ENCODE measurements at places on chromosomes 4 and X.

- DNase-seq = no peak
Measured at GRCh38 chr4:87188932-87189331, 31.5 kb downstream of the KLHL8 start.

DNA sequence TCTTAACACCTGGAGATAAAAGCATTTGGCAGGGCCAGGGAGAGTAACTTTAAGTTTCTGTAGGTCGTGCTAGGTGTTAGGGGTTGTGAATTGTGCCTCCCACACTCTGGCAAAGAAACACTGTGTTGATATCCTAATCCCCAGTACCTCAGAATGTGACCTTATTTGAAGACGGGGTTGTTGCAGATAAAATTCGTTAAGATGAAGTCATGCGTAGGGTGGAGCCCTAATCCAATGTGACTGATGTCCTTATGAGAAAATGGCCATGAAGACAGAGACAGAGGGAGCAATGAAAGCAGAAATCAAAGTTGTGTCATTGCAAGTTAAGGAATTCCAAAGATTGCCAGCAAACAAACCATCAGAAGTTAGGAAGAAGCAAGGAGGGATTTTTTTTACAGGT lies 40.5 kb upstream of the BBS12 start:
- DNase-seq = no peak

GRCh38 chrX:43756076-43756475 lies 100.0 kb downstream of the MAOA start:
- no peak for DNase-seq

- no peak for DNase-seq
Measured at GRCh38 chrX:22134681-22135080, 102.6 kb downstream of the PHEX start.

DNA sequence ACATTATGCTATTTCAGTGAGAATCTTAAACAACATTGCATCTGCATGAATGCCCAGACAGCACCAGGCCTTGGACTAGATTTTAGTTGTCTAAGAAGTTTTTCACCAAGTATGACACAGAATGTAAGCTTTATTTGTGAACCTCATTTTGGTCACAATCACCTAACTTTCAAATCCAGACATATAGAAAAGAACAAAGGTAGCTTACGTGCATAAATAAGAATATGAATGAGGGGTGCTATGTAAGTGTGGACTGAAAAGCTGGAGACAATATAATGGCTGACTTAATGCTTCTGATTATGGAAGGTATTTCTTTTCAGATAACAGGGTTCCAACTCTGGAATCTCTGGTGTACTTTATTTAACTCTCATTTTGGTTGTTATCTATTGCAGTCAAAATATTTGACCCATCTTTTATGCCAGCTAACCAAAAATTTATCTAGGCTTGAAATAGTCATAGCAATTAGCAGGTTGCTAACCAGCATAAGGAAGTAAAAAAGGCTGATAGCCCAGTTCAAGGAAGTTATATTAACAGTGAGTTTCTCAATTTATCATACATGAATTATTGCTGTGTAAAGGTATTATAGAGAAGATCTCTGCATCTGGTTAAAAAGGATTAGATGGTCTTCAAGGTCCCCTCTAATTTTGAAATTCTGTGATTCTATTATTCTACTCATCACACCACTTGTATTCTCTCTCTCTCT lies 36.5 kb downstream of the SLC7A11 start:
- DNase-seq = no peak

DNA sequence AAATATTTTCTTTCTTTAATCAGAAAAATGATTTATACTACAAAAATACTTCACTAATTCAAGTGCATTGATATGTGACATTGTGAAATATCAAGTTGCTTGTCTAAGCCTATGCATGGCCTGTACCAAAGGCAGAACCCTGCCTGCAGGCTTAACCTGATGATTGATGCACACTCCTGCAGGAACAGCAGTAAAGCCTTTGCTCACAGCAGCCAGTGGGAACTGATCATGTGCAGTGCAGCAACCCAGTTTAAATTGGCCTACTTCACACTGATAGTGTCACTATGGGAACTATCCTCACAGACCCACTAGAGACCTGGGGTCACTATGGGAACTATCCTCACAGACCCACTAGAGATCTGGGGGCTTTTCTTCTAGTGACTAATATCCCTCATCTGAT lies 603.8 kb downstream of the RAPGEF2 start:
- no peak for DNase-seq

DNA sequence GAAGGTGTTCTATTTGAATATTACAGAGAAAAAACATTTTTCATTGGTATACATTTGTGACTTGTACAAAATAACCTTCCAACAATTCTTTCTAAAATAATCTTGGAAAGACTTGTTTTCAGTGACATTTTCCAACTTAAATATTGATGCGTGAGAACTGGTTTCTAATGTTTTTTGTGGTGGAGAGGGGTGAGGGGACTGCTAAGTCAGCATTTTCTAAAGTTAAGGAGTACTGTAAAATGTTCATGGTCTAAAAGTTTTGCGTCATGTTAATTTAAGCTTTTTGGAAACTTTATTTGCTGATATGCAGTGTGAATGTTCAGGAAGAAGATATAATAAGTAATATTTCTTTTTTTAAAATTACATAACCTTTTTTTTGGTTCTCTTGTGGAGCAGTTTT lies 229.3 kb downstream of the MAGEB5 start:
- DNase-seq = no peak

DNA sequence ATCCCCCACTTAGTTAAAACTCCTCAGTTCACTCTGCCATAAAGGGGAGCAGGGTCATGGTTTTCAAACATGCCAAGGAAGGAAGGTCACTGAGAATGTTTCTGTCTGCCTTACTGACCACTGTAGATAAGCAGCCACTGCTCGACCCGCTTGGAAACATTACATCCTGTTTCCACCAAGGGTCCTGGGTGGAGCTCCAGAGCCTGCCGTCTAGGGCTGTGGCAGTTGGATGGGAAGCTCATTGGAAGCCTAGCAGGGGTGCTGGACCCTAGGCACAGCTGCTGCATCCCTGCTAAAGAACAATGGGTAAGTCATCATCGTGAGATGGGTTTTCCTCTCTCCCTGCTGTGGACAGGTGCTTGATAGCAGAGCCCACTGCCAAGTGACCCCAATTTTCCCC lies 76.0 kb upstream of the SRD5A3 start:
- DNase-seq = no peak

- DNase-seq = no peak
Measured at GRCh38 chrX:53930515-53931380, 113.5 kb downstream of the PHF8 start.

- no peak for DNase-seq
Measured at GRCh38 chrX:151929126-151929525, 16.4 kb downstream of the MAGEA4 start.

DNA sequence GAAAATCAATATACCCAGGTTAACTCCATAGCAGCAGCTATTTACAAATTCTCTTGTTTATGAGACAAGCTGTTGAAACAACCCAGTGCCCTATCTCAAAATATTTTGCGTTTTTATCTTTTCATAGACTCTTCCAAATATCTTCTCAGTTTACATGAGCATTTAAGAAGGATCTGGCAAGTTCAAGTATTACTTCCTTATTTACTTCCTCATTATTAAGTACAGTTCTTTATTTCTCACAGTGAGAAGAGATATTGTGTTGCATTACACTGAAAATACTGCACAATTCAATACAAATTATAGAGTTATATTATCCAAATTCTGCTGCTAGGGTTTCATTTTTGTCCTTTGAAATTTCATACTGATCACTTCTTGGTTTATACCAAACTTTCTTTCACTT lies 43.6 kb upstream of the UCP1 start:
- no peak for DNase-seq

DNA sequence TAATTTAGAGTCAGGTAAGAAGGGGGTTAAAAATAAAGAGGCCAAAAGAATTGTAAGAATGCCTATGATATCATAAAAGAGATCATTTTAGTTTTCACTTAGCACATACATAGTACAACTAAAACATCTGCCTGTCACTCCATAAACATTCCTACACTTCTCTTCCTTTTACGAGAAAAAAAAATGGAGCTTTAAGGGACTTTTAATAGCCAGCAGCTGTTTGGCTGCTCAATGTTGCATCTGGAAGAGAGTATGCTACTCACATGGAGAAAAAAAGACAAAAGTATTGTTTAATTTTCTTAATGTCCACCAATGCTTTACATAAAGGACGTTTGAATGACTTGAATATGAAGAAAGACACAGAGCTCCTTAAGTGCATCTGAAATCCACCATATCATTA lies 48.7 kb upstream of the TNIP3 start:
- no peak for DNase-seq

DNA sequence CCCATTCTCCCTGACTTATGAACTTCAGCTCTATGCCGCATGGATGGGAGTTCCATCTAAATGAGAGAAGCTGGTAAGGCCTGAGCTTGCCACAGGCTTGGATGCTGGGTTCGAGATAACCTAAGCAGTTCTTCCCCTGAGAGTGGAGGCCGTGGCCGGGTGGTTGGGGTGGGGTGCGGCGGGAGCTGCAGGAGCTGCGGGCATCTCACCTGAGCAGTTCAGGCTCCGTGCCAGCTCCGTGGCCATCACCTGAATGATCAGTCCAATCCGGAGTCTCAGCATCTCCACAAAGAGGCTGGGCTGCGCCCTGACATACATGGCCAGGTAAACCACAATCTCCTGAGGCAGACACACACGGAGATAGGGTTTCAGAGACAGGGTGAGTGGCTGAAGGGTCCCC lies 77.6 kb downstream of the PHKA2 start:
- no peak for DNase-seq

DNA sequence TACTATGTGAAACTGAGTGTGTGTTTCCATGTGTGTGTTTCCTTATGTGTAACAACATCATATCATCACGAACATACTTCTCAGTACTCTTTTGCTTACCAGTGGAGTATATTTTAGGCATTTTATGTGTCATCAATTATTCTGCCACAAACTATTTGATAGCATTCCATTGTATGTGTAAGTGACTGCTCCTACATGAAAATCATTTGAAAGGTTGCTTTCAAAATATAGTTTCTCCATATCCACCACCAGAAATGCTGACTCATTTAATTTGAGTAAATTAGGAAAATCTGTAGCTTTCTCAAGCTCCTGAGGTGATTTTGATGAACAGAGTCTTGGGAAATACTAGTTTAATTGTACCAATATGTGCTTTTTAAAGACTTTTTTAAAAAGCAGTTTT lies 376.2 kb downstream of the PCDH18 start:
- no peak for DNase-seq

GRCh38 chr4:170122252-170122651 lies 32.5 kb upstream of the AADAT start:
- DNase-seq = no peak

GRCh38 chrX:136321532-136321931 lies 20.8 kb downstream of the ADGRG4 start:
- DNase-seq = no peak
